ENCODE measurements at places on chromosomes 6 and 20. TPM values are rescaled to one million over a fixed set of nuclear protein-coding genes. Genes with fewer than 3 reads are reported as not detected.

The FOXA2 gene
- total RNA-seq = not detected

- no peak overlapping the region for H3K4me3 ChIP-seq
- peaks cover 55% of the 10 kb centered on the region for H3K4me1 ChIP-seq
- H3K36me3 ChIP-seq = peaks cover 85% of the 10 kb centered on the region
- no peak for DNase-seq
- H3K27me3 ChIP-seq = no peaks in the 10 kb centered on the region
Observed at GRCh38 chr6:152977556-152977955, 5.3 kb downstream of the FBXO5 start.

DNA sequence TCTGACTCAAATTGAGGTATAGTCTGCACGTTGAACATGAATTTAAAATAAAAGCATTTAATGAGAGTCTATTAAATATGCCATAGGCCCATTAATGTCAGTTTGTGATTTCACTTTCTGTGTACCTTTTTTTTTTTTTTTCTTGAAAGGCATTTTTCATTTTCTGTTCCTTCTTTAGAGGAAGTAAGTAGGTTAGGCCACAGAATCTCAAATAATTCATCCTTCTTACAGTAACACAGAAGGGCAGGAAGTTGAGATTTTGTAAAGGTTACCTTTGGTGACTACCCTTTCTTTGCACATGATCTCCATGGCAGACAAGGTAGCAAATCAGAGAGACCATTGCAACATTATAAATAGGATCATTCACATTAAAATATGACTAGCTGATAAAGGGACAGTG lies 9.6 kb downstream of the L3MBTL3 start:
- no peak for DNase-seq
- peak overlapping the region; percentile 85 for H3K27ac ChIP-seq
- peaks cover 26% of the 10 kb centered on the region for H3K36me3 ChIP-seq
- peaks cover 75% of the 10 kb centered on the region for H3K4me1 ChIP-seq

GRCh38 chr6:51678905-51679620 lies 408.4 kb downstream of the PKHD1 start:
- H3K27me3 ChIP-seq = no peaks in the 10 kb centered on the region
- no peaks in the 10 kb centered on the region for H3K36me3 ChIP-seq
- no peak for DNase-seq
- H3K27ac ChIP-seq = no peak overlapping the region
- H3K4me3 ChIP-seq = no peak overlapping the region

The PREX1 gene
- 79.7 TPM for total RNA-seq
